Activated T-helper 1 cell treated with anti-CD3 and anti-CD28 coated beads, Interleukin-2, amount 50 U/mL, for 16 hours (primary cell): ENCODE measurements at places on chromosomes 2 and 18.

DNA sequence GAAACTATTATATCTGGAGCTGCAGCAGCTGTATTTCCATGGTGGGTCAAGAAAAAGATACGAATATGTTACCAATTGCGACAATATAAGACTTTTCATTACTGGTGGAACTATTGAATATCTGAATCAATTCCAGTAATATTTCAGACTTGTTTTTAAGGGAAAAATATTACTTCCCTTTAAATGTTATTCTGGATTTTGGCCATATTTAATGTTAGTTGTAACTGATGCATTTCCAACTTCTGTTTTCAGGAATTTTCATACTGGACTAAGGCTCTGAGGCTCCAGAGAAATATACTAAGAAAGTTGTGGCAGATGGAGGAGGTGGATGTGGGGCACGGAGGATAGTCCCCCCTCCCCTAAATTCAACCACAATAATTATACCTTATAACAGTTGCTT, 555.2 kb upstream of the SETBP1 start:
- no peak for DNase-seq

DNA sequence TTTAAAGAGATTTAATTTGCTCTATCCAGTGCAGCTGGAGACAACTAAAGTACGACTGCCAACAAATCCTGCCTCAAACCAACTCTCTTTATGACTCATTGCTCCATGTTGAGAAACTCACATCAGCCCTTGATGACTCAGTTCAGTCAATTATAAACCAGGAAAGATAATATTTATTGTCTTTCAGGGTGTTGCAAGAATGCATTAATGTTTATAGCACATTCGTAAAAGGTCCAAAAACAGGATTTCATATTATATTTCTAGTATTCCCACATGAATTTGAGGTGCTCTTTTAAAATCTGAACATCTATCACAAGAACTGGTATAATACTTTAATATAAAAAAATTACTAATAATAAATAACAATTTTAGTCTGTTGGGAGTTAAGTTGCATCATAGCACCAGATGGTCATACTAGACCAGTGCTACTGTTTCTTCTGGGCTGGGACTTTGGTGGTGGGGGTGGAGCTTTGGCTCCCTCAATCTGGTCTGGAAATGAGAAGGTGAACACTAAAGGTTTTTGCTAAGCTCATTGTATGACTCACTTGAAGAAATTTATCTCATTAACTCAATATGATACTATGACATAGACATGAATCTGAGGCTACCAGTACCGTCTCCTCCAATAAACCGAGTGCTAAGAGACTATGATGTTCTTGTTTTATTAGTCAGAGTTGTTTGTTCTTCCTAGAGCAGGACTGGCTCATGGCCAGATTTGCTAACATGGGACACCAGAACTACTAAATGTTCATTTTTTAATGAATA, 26.6 kb upstream of the MAP3K20 start:
- DNase-seq, result no peak

DNA sequence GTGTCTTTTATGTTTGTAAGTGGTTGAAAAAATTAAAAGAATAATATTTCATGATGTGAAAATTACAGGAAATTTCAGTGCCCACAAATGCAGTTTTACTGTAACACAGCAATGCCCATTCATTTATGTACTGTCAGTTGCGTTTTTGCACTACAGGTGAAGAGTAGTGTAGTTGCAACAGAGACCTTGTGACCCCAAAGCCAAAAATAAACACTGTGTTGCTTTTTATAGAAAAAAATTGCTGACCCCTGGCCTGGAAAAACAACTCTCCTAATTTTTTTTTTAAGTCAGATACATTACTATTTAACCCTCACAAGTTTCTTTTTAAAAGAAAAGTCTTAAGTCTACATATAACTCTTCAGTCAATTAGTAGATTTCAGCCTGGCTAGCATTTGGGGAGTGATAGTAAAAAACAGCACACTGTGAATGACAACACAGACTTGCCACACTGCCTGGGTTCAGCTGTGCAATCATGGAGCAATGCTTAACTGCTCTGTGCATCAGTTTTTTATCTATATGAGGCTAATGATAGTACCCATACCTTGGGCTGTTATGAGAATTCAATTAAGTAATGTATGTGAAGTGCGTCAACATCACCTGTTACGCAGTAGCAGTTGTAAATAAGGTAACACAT, 8.1 kb downstream of the KLHL14 start:
- DNase-seq, result no peak

DNA sequence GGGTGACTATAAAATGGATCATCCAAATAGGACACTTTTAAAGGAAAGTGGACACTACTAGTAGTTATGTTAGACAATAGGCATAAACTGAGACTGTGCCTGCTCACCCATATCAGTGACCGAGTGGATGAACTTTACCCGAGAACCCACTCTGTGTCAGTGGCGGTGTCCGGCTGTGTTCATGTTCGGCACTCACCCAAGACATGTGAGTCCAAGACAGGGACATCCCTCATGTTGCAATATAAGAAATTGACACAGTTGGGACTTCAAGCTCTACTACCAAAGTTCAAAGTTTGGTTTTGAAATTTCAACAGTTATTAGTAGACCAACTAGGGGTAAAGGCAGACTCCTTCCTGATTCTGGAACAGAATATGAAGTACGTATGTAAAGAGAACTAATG, 326.3 kb upstream of the TNP1 start:
- DNase-seq, result no peak

GRCh38 chr2:147836099-147836498, 8.7 kb upstream of the ACVR2A start:
- DNase-seq, result no peak

- DNase-seq, result no peak
Observed at GRCh38 chr2:228131833-228132232, 49.7 kb downstream of the SPHKAP start.

- DNase-seq, result no peak
Observed at GRCh38 chr2:53067533-53067932, 700.1 kb upstream of the CHAC2 start.

DNA sequence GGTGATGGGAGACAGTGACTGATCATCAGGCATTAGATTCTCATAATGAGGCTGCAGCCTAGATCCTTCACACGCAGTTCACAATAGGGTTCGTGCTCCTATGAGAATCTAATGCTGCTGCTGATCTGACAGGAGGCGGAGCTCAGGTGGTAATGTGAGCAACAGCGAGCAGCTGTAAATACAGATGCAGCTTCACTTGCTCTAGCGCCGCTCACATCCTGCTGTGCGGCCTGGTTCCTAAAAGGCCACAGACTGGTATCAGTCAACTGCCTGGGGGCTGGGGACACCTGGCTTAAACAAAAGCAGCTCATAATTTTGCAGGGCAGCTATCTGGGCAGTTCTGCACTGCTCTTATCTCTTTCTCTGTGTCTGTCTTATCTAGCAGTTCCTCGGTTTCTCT, 20.4 kb upstream of the CD226 start:
- no peak for DNase-seq

GRCh38 chr18:77000527-77000926, 132.1 kb downstream of the MBP start:
- no peak for DNase-seq

DNA sequence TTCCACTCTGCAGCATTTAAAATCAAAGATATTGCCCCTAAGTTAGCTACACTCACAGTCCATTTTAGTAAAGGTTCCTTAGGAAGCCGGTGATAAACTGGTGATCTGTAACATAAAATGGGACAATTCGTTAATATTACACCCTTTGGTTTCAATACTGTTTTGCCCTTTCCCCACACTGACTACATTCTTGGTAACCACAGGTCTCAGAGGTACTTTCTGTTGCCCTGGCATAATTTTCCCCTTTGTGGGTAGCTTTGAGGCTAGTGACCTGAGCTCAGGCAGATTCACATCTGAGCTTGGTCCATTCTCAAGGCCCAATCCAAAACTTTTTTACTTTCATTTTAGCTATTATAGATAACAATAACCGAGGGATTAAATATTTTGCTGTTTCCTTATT, 32.9 kb upstream of the CSRNP3 start:
- DNase-seq, result no peak

GRCh38 chr2:185161701-185162100, 563.4 kb downstream of the ZNF804A start:
- no peak for DNase-seq

DNA sequence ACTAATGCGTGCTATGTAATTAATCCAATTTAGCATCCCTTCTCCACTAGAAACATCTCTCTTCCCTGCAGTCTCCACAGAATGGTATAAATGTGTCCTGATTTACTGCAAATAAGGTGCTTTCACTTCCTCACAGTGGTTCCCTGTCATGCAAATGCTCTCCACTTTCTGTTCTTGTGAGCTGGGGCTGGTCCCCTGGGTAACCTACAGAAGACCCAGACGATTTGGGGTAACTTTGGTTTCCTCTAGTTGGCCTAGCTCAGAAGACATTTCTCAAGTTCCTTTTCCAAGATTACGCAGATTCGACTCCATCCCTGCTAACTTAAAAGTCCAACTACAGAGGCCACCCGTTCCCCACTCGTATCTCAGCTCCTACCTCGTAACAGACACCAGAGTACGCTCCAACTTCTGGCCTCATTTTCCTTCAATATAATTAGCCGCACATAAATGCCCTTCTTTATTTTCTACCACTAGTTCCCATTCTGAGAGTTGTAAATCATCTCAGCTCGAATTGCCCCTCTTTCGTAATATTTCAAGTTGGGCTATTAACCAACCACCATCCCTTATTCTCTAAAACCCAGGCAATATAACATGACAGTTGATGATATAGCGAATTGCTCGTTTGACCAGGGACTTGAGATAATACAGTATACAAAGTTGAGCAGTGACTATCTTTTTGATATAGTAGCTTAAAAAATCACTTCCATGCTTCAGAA, 28.8 kb upstream of the NEDD4L start:
- no peak for DNase-seq

- DNase-seq, result no peak
Observed at GRCh38 chr2:74747411-74748080, 86.4 kb upstream of the HK2 start.

DNA sequence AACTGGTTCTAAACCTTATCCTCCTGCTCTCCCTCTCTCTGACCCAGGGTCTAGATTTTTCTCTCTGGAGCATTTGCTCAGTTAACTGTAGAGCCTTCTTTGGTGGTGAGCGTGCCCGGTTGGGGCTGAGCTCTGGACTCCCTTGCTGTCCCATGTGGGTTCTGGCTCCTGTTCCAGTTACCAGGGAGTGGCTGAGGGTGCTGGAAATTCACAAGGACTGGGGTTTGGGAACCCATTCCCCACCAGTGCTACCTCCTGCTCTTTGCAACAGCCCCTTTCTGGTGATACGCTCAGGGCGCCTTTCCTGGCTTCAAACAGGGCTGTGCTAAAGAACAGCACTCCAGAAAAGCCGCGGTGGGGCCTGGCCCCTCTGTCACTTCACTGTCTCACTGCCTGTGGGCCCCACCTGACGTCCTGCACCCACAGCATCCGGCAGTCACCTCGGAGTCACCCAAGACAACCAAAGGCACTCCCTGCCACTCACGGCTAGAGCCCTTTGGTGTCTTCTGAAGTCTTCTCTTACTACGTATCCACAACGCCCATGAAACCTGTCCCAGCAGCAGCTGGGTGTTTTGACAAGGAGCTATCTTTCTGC, 41.3 kb downstream of the CAPN13 start:
- DNase-seq, result no peak

GRCh38 chr2:134411279-134411827, 157.5 kb downstream of the MGAT5 start:
- no peak for DNase-seq

DNA sequence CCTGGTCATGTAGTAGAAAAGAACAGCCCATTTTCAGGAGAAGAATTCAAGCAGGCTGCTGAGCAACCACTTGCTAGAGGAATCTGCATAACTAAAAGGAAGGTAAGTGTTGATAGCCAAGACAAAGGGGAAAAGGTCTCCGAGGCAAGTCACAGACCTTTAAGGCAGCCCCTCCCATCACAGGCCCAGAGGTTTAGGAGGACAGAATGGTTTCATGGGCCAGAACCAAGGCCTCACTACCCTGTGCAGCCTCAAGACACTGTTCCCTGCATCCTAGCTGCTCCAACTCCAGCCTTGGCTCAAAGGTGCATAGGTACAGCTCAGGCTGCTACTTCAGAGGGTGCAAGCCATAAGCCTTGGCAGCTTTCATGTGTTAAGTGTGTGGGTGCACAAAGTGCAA, 238.6 kb upstream of the CYP26B1 start:
- no peak for DNase-seq

- DNase-seq, result no peak
Observed at GRCh38 chr2:110674620-110675555, 3.0 kb downstream of the BUB1 start.

DNA sequence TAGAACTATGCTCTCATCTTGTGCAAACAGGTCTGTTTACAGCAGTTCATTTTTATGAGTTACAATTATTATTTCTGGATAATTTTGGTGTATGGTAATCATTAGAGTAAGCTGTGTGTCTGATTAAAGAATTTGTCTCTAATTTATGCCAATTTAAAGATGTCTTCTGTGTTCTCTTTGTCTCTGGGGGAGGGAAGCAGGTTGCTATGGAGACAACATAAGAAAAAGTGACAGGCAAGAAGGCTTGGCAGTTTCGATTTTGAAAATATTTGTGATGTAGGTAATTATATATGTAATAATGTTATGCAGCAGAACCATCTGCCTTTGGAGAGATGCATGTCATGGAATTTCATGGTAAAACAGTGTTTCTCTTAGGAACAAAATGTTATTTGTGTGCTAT, 78.2 kb downstream of the SH3RF3 start:
- no peak for DNase-seq

DNA sequence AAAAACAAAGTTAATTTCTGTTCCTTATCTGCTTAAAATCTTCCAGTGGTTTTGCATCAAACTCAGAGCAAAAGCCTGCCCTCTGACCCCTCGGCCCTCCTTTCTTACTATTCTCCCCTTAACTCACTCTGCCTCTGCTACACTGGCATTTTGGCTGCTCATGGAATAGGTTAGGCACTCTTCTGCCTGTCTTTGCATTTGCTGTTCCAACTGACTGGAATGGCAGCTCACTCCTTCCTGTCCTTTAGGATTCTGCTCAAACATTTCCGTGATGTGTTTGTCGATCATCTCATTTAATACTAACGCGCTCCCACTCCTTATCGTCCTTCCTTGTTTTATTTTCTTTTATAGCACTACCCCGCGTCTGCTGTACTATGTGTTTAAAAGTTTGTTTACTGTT, 815 bp downstream of the CEBPZ start:
- no peak for DNase-seq

DNA sequence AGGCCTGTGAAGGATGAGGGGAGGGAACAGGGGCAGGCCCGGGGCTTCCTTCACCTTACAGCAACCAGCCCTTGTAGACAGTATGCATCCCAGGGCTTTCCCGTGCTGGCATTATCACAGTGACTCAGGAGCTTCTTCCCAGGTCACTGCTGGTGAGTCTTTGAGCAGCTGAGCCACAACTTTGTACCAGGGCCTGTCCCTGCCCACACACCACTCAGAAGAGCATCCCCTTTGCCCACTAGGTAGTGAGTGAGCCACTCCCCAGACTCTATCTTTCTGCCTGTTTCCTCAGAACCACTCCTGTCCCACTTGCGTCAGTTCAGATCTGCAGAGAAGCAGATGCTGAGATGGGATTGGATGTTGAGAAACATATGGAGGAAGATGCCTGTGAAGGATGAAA, 69.6 kb upstream of the ALPP start:
- no peak for DNase-seq

- DNase-seq, result no peak
Observed at GRCh38 chr2:191056228-191056627, 42.3 kb upstream of the STAT1 start.
